ENCODE measurements at places on chromosomes 2 and 18.

DNA sequence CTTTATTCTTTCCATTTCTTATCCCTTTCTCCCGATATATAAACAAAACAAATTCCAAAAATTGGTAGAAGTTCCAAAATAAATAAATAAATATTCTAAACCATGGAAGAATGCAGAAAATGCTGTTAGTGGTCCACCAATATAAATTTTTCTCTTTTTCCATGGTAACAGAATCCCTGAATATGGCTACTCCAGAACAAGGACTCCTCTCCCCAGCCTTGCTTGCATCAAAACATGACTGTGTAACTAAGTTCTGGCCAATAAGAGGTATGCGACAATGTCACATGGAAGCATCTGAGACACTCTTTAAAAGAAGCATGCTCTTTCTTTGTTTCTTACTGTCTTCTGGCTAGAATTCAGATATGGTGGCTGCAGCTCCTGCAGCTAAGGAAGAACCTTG is 325.1 kb upstream of the TANK start:
- DNase-seq = no peak

DNA sequence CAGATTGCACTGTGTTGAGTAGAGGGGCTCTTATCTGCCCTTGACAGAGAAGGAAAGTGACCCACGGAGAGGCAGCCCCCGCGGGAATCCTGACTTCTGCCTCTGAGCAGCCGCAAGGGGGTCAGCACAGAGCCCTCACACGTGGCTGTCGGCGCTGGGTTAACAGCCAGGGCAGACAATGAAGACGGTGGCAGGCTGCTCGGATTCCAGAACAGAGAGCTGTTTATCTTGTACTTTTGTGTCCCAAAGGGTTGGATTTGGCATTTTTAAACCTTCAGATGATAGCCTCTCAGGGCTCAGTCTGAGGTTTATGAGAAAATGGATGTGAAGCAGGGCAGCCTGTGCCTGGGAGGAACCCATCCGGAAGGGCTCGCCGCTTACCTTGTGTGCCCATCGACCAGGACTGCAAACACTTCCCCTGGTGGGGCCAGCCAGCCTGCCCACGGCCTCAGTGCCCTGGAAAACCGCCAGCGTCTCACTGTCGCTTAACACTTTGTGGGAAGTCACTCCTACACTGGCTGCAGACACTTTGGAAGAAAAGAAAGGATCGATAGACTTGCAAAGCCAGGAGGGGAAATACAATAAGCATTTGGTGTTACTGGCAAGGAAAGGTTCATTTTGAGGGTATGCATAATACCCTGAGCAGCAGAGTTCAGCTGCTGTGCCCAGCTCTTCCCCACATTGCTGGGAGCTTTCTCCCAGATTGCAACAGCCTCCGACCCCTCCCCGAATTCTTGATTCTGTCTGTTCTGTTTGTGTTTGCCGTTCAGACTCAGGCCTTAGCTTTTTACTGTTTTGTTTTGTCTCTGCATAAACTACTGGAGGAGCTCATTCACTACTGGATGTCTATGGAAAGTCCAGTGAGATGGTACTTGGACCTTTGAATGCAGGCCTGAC is 325.3 kb upstream of the MYT1L start:
- DNase-seq = no peak

DNA sequence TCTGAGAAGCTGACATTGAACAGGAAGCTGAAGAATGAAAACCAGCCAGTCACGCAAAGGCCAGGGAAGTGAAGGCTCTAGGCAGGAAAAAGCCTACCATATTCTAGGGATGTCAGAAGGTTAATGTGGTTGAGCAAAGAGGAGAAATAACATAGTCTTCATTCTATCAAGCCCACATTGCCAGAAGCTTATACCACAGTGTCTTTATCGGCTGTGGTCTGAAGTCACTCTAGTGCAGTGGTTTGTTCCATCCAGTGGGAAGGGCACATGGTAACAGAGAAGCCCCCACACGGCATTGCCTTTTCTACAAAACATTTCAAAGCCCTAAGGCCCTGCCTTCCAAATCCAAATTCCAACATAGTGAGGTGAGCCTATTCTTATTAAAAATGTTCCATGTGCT is 311.3 kb downstream of the TNS1 start:
- DNase-seq = no peak

- DNase-seq = peak; percentile 66
Measured at GRCh38 chr2:188369365-188369764, 77.7 kb downstream of the GULP1 start.

- DNase-seq = peak; percentile 56
Measured at GRCh38 chr18:49464718-49465598, 4.5 kb upstream of the DYM start.

DNA sequence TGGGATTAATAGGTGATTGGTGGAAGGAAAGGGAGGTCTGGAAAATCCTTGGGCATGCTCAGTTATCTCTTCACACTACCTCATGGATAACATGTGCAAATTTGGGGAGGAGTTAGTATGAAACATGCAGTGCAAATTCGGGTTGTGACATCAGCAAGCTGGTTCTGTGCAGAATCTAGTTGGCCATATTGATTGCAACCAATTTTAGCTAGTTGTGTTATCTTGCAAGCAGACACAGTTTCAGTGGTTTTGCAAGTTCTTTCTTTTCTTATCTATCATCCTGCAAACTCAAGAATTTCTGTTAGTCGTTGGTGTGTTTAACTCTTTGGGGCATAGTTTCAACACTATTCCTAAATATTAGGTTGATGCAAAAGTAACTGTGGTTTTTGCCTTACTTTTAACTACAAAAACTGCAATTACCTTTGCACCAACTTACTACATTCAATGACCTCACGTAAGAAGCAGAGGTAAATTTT is 135.4 kb downstream of the PTH2R start:
- DNase-seq = no peak

GRCh38 chr18:3135536-3135935 is 84.2 kb downstream of the MYOM1 start:
- DNase-seq = no peak

DNA sequence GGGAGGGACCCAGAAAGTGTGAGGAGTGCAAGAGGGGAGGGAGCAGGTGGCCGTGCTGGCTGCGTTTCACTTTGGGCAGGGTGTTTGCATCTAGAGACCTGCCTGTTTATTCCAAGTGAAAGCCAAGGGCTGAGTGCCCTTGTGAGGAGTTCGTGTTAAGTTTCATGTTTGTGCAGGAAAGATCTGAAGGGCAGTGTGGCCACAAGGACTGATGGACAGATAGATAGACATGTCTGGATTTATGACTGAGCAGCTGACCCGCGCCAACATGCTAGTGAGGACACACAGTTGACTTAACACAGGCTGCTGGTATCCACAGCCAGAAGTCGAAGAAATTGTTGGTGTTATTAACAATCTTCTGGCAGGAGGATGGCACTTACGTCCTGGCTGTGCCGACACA is 387.6 kb upstream of the TNP1 start:
- DNase-seq = no peak

GRCh38 chr2:27712522-27712921 is 48.8 kb downstream of the SLC4A1AP start:
- no peak for DNase-seq

DNA sequence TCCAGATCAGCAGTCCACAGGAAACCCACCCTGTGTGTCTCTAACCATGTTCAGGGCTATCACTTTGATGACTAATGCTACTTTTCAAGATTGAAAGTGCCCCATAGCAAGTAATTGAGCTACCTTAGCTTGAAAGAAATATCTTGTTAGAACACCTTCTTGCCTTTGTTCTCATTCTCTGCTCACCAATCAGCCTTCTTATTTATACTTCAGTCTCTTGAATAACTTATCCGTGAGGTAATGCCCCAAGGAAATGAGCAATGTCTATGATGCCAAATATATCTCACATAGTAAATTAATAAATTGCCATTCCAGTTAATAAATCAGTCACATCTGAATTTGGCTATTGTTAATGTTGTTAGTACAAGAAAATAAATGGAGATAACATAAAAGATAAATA is 141.6 kb downstream of the WDPCP start:
- no peak for DNase-seq

DNA sequence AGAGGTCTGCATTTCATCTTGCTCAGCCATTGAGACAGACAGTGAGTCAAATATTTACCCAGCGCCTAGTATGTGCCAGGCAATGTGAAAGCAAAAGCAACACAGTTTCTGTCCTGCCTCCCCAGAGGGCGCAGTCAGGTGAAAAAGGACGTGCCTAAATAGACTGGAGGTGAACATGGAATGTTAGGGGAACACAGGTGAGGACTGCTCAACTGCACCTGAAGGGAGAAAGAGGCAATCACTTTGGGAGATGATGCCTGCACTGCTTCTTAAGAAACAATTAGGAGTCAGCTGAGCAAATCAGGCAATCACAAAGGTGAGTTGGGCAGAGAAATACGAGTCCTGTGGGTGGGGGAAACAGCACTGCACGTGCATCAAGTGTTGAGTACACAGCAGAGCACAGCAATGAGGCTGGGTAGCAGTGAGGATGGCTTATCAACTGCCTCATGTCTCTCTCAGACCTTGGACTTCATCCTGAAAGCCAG is 218.3 kb upstream of the SMAD7 start:
- peak; percentile 81 for DNase-seq

DNA sequence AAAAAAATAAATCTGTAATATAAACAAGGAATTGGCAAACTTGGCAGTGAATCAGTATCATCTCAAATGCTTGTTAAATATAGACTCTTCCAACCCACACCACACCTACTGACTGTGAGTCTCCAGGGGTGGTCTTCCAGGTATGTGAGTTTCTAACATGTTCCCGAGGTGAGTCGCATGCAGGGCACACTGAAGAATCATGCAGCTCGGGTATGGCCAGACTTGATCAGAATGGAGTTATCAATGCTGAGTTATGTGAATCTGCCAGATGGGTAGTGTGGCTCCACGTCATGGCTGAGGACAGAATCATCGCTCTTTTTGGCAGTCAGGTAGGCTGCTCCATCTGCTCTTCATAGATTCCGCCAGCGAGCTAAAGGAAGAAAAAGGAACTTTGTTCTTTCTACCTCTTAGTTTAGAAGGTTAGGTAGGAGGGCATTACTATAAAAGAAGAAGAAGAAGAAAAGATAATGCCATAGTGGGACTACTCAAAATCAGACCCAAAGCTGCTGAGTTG is 1279.7 kb upstream of the ZEB2 start:
- DNase-seq = no peak

GRCh38 chr18:7232218-7232617 is 1.3 kb downstream of the LRRC30 start:
- DNase-seq = no peak

DNA sequence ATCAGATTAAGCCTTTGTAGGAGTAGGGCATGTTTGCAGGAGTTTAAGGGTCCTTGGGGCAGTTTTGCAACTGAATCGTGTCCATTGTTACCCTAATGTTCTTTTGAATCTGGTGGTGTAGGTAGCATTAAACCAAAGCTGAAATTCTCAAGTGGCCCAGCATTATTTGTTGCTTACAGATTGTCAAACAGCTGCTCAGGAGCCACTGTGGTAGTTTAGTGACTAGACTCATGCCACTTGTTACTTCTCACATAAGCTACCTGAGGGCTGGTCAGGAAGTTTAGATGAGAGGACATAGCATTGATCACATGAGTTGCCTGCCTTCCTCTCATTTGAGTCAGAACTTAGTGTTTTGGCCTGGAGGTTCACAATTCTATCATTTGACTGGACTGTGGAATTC is 157.6 kb downstream of the HAUS1 start:
- no peak for DNase-seq

DNA sequence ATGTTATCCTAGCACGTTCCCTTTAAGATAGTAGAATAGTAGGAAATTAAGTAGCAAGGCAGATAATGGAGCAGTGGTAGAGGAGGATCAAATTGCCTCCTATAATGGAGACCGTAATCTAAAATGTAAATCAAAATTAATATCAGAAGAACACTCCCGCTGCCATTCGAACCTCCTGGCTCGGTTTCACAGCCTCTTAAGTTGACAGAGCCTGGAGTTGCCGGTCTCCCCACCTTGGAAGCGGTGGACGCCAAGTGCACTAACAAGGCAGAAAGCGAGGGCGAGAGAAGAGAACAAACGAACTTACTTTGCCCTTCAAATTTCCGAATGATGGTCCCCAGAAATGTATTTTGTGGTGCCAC is 450 bp downstream of the KCNH7 start:
- DNase-seq = peak; percentile 76

GRCh38 chr2:69946351-69947324 is 14.8 kb downstream of the ASPRV1 start:
- DNase-seq = no peak

GRCh38 chr2:234913208-234913626 is 38.6 kb upstream of the SH3BP4 start:
- DNase-seq = peak; percentile 42

GRCh38 chr2:233250985-233251305 is 528 bp upstream of the ATG16L1 start:
- no peak for DNase-seq

DNA sequence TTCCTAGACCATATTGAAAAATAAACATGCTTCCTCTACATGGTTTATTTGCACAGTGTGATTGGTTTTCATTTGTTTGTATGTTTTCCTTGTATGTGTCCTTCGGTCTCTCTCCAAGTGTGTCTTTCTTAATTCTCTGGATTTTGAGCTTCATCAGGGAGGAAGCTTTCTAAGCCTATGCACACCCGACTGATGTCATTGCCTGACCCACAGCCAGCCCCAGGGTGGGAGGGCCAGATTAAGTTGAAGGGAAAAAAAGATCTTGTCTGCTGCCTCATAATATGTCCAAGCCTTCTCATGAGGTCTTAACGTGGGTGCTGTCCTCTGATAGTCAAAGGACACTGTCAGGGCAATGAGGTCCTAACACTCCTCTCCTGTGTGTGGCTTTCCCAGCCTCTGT is 115.2 kb downstream of the MARCHF4 start:
- no peak for DNase-seq

DNA sequence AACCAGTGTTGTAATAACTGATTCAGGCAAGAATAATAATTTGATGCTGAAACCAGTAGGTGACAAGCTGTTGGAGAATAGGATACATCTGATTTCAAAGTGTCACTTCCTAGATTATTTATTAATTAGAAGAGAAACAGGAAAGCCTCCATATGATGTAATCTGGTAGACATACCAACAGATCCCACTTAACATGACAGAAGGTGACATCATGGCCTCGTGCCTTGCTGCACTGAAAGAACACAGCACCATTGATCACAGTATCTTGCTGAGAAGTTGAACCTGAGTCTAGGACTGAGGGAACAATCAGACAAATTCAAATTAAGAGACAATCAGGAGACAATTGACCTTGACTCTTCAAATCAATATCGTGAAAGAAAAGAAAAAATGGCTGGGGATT is 131.6 kb upstream of the DLGAP1 start:
- no peak for DNase-seq

GRCh38 chr18:35157181-35157580 is 83.7 kb upstream of the ZNF397 start:
- DNase-seq = no peak

- peak; percentile 42 for DNase-seq
Measured at GRCh38 chr2:175441181-175441761, 259.8 kb upstream of the ATP5MC3 start.
